Upper lobe of left lung (tissue), 6 donors: ENCODE measurements at places on chromosomes 2 and 18. TPM values are rescaled to one million over a fixed set of nuclear protein-coding genes. Genes with fewer than 3 reads are reported as not detected.

DNA sequence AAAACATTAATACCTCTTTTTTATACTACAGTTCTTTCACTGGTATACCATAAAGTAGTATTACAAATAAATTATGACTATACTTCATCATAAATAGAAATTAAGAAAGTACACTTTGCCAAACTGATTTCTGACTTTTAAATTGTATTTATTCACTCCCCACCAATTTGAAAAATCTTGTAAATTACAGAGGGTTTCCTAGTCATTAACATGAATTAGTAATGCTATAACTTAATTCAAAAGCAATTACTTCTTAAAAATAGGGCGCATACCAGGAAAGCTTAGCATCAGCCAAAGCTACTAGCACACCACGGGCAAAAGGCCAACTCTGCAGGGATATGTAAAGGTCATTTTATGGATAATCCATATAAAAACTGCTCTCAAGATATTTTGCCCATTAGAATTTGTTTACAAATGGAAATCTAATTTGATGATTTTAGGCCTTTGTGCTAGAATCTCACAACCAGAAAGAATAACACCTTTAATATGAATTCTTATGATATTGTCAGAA is 142.3 kb downstream of the PIGN start:
- H3K4me1 ChIP-seq, result no peaks in the 10 kb centered on the region
- no peak overlapping the region for H3K4me3 ChIP-seq
- no peaks in the 10 kb centered on the region for H3K27me3 ChIP-seq
- H3K27ac ChIP-seq, result no peak overlapping the region
- DNase-seq, result no peak
- peaks cover 3% of the 10 kb centered on the region for H3K36me3 ChIP-seq

DNA sequence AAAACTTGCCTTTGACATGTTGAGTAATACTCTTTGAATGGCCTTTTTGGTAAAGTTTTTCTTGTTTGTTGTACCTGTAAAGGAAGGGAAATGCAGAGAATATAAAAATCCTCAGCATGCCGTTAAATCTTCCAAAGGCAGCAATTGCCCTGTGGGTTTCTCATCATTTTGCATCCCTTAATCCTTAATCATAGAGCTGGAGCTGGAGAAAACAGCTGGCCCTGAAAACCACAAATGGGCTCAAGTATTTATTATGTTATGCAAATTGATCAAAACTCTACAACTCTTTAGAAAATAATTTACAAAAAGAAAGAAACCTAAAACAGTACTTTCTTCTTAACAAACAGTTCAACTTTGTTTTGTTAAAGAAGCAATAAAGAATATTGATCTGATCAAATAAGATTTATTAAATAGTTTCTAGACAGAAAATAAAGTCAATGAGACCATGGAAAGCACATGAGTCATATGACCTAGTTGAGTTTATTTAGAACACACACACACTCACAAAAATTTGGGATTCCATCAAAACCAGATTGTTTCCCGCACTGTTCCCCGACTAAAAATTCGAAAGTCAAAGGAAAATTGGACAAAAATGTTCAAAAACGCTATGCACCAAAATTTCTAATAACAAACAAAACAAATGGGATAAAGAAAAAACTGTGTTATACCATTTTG is 309.0 kb downstream of the GULP1 start:
- H3K4me3 ChIP-seq, result no peak overlapping the region
- no peak for DNase-seq
- H3K4me1 ChIP-seq, result no peaks in the 10 kb centered on the region
- H3K27ac ChIP-seq, result no peak overlapping the region
- H3K36me3 ChIP-seq, result no peaks in the 10 kb centered on the region
- no peaks in the 10 kb centered on the region for H3K27me3 ChIP-seq

- no peak for DNase-seq
- no peaks in the 10 kb centered on the region for H3K4me1 ChIP-seq
- no peak within 1 kb of the TSS for H3K27ac ChIP-seq
- no peaks in the 10 kb centered on the region for H3K36me3 ChIP-seq
- H3K27me3 ChIP-seq, result no peaks in the 10 kb centered on the region
These were observed at the start of gene ERMN for GRCh38 chr2:157325786-157326185. Gene ERMN (minus strand): TSS chr2:157325824. CDS start chr2:157325642, 182 bp downstream.

Gene FAP
- total RNA-seq, result 1.2 TPM

DNA sequence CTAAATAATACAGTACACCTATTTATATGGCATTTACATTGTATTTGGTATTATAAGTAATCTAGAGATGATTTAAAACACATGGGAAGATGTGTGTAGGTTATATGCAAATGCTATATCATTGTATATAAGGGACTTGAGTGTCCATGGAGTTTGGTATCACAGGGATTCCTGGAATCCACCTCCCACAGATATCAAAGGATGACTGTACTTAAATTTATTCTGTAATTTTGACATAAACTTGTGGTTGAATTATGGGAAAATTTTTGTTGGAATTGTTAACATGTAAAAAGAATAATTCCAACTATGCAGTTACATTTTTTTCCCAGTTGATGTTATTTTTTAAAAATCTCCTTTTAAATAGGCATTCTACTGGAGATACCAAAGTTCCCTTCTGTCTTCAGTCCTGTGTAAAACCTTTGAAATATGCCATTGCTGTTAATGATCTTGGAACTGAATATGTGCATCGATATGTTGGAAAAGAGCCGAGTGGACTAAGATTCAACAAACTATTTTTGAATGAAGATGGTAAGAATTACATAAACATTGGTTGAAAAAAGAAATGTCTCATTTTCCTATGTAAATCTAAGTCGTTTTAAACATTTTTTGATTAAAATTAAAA is 24.1 kb downstream of the GLS start:
- peaks cover 12% of the 10 kb centered on the region for H3K36me3 ChIP-seq
- no peak overlapping the region for H3K4me3 ChIP-seq
- H3K4me1 ChIP-seq, result no peaks in the 10 kb centered on the region
- H3K27me3 ChIP-seq, result no peaks in the 10 kb centered on the region
- DNase-seq, result no peak
- H3K27ac ChIP-seq, result no peak overlapping the region

Gene LHCGR
- not detected for total RNA-seq

DNA sequence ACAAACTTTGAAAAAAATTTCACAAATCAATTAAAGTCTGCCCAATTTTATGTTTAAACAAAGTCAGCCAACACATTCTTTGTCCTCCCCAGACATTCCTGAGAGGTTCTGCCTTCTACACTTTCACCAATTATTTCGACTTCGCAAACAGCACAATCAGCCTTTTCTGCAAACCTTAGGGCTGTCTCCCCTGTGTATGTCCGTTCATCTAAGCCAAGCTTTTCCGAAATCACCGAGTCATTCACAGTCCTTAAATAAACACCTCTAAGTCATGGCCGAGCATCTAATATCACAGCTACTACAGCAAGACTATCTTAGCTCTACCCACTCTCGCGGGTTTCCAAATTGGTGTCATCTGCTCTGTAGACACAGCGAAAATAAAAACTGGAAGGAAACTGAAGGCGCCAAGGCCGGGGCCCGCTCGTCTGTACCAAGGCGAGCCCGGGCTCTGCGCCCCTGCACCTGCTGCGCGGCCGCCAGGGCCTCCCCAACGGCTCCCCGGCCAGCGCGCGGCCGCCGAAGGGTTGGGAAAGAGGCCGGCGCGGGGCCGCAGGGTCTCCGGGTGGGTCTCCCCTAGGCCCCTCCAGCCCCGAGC is 730 bp downstream of the ODC1 start:
- H3K4me1 ChIP-seq, result peaks cover 37% of the 10 kb centered on the region
- DNase-seq, result no peak
- H3K36me3 ChIP-seq, result peaks cover 18% of the 10 kb centered on the region

DNA sequence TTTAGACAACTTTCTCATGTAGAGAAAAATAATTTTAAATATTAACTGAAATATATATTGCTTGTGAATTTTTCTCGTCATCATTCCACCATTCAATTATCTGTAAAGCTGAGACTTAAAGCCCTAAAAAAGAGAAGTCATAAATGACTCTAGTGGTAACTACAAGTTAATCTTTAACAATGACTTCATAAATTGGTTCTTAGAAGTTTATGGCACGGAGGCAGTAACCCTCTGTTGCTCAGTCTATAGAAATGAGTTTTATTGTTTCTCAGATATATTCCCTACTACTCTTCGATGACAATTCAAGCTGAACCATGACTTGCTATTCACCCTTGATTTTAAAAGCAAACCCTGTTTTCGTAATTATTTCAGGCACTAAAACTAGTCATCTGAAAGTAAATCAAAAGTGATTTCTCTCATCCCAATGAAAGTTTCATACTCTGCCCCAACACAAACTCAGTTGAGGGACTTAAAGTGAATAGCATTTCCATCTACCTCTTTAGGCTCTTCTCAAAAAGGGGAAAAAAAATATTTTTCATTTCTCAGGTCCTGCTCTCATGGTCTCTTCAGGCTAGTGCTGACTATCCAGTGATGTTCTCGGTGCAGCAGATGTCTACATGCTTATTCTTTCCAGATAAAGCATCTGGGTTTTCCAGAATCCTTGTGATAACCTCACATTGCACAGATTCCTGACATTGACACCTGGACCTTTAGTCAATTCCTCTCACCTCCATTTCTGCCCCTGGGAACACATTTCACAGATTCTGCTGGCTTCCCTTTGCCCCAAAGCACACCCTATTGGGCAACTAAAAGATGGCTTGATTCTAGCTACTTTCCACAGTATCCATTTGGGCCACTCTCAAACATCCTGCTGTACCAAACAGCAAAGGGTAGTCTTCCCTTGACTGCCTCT is 207.8 kb upstream of the LRATD1 start:
- DNase-seq, result no peak
- H3K36me3 ChIP-seq, result no peaks in the 10 kb centered on the region
- no peak overlapping the region for H3K4me3 ChIP-seq
- no peak overlapping the region for H3K27ac ChIP-seq
- H3K4me1 ChIP-seq, result no peaks in the 10 kb centered on the region

GRCh38 chr2:198351647-198352046 is 547.3 kb downstream of the PLCL1 start:
- no peaks in the 10 kb centered on the region for H3K36me3 ChIP-seq
- no peak overlapping the region for H3K27ac ChIP-seq
- DNase-seq, result no peak
- no peaks in the 10 kb centered on the region for H3K27me3 ChIP-seq

Gene TRABD2A
- 2.4 TPM for total RNA-seq
